ENCODE measurements at places on chromosomes 1 and 21.

DNA sequence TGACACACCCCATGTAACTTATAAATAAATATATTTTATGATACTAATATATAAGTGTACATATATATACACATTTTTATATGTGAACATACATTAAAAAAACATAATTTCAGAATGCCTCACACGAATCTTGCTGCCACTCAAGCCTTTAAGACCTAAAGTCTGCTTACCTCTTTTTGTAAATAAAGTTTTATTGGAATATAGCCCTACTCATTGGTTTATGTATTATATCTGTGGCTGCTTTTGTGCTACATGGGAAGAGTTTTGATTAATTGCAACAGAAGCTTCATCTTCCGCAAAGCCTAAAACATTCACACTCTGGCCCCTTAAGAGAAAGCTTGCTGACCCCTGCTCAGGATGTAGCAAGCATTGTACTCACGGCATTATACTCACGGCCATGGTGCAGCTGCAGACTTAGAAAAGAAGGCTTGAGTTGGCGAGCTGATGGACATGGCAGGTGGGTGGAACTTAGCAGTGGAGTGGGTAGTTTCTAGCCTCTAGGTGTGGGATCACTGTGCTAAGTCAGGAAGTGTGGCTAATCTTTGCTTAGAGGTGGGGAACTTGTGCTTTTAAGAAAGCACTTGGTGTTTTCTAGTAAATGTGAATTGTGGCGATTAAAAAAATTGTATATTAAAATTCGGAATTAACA lies 80.8 kb downstream of the DYRK1A start:
- no peak for DNase-seq

GRCh38 chr1:215730600-215730999 lies 163.5 kb downstream of the KCTD3 start:
- no peak for DNase-seq

- DNase-seq: no peak
Observed at GRCh38 chr1:82947278-82947677, 1051.7 kb downstream of the TTLL7 start.

DNA sequence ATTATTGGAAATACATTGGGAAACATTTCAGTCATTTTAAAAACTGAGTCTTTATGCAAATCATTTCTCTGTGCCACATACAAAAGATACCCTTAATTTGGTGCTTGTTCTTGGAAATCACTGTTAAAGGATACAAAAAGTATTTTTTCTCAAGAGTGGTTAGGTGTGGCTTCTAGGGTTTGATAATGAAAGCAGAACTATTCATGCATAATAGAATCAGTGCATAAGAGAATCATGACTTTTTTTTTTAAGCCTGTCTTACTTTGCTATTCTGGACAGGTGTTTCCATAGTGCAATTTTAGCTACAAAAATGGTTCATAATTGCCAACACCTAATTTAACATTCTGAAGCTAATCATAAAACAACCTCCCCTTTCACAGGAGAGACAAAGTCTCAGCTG lies 233.0 kb upstream of the NRIP1 start:
- DNase-seq: no peak

- no peak for DNase-seq
Observed at GRCh38 chr1:70866542-70867264, 180.9 kb downstream of the PTGER3 start.

- no peak for DNase-seq
Observed at GRCh38 chr1:244952940-244953339, 88.6 kb upstream of the HNRNPU start.

DNA sequence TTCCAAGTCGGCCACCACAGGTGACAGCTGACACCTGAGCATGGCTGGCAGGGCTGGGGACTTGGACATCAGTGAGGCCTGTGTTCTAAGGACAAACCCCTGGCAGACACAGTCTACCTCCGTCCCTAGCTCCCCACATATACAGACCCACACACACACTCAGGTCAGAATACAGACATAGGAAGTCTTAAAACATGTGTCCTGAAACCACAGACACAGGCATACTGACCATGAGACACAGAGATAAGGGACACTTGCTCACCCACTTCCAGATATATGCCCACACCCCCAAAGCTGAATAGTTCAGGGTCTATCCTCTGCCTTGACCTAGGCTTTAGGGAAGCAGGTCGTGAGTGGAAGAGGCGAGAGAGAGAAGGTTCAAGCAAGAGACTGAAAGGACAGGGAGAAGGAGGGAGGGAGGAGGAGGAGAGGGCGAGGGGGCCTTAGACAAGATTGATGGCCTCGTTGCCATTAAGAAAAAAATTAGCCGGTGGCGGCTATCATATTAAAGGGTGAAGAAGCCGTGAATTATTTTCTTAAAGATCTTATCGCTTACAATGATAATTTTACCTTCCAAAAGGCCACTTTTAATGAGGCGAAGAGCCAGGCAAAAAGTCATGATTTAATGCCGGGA lies 49.9 kb downstream of the TMEM53 start:
- no peak for DNase-seq

DNA sequence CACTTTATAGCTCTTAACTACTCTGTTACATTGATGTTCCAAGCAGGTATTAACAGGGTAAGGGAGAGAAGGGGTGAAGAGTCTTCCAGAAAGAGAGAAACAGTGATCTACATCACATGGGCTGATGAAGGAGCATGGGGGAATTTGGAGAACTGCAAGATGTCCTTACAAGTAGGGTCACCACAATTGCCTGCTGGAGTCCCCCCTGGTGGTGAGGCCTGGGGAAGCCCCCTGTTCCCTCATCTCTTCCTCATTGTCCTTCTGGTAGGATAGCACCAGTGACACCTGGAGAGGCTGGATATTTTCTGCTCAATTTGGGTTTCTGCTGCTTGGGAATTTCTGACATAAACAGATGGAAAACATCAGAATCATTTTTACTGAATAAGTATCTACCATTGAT lies 126.6 kb downstream of the RUNX1 start:
- no peak for DNase-seq

- DNase-seq: no peak
Observed at GRCh38 chr1:65756616-65757015, 36.1 kb upstream of the PDE4B start.

- no peak for DNase-seq
Observed at GRCh38 chr21:17472182-17472581, 40.7 kb upstream of the CXADR start.

GRCh38 chr1:109997867-109998229 lies 13.3 kb downstream of the AHCYL1 start:
- no peak for DNase-seq

DNA sequence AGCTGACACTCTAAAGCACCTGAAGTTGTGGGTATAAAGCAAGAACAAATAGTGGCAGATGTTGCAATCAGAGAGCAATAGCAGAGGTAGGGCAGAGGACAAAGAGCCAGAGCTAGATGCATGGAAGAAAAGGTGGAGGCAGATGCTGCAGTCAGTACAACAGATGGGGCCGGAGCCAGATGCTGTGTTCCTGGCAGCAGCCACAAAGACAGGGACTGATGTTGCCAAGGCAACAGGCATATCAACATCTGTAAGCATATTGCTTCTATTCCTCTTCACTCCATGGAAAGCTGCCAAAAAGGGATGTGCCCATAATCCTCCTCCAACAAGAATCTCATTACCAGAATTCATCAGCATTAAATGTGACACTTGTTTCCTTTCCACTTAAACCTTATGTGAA lies 108.0 kb downstream of the TNNI3K start:
- DNase-seq: no peak
